ENCODE measurements at places on chromosomes 16 and 17.

DNA sequence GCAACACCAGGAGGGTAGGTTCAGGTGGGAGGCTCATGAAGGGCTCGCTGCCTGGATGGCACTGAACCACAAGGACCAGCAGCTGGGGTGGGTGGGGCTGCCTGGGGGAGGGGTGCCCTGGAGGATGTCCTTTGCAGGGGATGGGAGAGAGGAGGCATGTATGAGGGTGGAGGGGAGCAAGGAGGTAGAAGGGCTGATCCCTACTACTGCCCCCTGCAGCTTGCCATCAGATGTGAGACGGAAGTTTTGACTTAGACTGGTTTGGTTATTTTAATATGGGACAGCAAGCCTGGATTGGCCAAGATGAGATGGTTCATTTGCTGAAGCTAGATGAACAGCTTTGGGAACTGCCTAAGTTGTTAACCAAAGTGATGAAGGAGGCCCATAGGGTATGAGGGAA lies 115.9 kb downstream of the SEC14L1 start:
- DNase-seq: no peak

DNA sequence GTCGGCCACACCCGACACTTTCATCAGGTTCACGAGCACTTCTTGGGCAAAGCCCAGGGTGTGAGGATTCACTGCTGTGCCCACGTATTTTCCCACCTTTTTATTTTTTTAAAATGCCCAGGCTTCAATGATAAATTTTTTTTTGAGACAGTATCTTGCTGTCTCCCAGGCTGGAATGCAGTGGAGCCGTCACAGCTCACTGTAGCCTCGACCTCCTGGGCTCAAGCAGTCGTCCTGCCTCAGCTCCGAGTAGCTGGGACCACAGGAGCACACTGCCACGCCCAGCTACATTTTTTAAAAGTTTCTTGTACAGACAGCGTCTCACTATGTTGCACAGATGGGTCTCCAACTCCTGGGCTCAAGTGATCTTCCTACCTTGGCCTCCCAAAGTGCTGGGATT lies 17.8 kb downstream of the UTS2R start:
- no peak for DNase-seq

DNA sequence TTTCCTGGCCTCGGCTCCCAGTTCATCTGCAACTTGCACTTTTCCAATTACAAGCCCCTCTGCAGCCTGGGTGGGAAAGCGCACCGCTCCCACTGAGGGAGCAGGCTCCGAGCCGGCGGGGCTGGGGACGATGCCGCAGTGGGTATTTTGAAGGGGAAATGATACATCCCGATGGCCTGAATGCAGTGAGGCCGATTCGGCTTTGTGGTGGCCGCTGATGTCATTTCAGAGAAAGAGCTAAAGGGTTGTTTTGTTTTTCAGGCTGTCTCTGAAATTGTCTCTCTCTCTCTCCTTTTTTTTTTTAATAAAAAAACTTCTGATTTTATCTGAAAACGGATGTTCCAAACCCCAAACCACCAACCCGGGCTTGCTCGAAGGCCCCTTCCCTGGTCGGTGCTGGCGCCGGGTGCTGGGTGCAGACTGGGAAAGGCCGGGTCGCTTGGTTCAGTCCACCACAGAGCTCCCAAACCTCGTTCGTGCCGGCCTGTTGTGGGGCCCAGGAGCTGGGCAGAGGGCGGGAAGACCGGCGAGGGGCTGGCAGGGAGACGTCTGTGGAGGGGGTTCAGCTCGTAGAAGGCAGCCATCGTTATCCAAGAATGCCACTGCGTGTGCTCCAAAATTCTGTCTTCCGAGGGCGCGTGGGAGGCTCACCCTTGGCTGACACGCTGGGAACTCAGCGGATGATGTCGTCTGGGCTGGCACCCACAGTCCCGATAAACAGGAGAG lies 102.8 kb downstream of the FOXL1 start:
- DNase-seq: no peak

DNA sequence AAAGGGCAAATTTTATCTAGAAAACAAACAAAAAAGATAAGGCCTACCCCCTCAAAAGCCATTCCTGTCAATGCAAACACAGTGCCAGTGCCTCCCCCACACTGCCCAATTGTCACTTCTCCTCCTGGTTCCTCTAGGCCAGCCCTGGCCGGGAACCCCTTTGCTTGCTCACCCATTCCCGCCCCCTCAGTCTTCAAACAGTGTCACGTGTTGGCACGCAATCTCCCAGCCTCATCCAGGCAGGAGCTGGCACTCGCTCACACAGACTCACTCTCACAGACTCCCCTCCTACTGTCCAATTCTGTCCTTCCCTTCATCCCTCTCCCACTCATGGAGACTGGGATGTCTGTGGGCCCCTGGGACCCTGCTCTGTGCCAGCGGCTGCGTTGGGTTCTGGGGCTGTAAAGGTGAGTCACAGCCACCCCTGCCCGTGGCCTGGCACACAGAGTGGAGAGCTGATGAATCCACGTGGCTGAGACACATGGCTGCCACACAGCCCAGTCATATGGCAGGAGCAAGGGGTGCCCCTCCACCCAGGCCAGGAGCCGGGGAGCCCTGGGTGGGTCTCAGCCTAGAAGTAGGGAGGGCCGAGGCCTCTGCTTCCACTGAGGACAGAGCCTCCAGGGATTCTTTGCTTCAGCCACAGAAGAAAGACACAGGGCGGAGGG lies 54.8 kb downstream of the VAC14 start:
- peak; percentile 72 for DNase-seq

DNA sequence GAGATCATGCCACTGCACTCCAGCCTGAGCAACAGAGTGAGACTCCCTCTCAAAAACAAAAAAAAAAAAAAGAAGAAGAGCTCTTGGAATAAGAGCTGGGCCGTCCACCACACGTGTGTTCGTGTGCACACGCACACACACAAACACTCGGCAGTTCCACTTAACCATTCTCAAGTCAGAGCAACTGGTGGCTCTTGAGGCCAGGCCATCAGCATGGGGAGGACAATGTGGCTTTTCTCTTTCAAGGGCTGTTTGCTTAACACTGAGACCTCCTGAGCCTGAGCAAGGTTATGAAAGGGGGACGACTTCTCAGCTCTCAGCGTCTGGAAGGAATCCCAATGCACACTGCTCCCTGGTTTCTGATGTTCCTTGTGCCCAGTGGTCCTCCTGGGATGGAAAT lies 444.9 kb downstream of the SOX9 start:
- DNase-seq: no peak

GRCh38 chr16:77449208-77449607 lies 14.4 kb upstream of the ADAMTS18 start:
- DNase-seq: no peak

All from hematopoietic multipotent progenitor cell treated with erythropoietin and hydrocortisone succinate and interleukin-3 and kit ligand, for 8 days (in vitro differentiated cells).